ENCODE measurements at places on chromosomes 11 and 22.

DNA sequence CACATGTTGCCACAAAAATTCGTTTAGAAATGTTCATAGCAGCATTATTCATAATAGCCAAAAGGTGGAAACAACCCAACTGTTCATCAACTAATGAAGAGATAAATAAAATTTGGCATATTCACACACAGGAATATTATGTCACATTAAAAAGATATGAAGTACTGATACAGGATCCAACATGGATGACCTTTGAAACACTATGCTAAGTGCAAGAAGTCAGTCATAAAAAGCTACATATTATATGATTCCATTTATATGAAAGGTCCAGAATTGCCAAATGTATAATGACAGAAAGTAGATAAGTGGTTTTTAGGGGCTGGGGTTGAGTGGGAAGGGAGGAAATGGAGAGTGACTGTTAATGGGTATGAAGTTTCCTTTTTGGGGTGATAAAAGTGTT lies 9.0 kb downstream of the PRR5L start:
- no peak for DNase-seq

GRCh38 chr11:62544581-62545436 lies 1.8 kb downstream of the AHNAK start:
- DNase-seq: peak; percentile 69

DNA sequence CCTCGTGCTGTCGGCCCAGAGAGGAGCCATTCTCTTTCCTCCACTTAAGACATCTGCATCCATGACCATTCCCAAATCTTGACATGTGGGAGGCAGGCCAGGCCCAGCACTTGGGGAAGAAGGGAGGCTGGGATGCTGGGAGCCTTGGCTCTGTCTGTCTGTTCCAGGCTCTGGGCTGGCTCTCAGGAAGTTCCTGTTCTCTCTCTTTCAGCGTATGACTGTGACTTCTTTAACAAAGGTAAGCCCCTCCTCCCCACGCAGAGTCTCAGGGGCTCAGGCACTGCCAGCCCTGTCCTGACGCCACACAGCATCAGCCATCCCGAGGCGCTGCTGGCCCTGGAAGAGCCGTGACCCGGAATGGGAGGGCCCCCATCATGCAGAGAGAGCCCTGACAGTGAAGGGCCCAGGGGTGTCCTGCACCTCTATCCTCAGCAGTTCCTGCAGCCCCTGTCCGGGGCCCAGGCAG lies 52.4 kb downstream of the OTOG start:
- DNase-seq: peak; percentile 32

DNA sequence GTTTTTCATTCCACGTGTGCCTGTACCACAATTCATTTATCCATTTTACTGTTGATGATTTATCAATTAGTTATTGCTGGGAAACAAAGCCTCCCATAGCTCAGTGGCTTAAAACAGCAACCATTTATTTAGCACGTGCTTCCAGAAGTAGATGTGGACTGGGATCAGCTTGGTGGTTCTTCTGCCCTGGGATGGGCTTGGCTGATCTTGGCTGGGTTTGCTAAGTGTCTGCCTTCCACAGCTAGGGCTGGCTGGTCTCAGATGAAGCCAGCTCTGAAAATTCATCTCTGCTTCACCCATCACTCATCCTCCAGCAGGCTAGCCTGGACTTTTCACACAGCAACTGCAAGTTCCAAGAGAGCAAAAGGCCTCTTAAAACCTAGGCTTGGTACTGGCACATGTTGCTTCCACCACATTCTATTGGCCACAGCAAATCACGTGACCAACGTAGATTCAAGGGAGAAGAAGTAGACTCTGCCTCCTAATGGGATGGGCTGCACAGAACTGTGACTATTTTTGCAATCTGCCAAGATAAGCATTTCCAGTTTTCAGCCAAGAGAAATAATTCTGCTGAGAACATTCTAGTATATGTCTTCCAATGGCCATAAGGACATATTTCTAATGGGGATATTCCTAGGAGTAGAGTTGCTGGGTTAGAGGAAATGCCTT lies 124.9 kb downstream of the MN1 start:
- DNase-seq: no peak

DNA sequence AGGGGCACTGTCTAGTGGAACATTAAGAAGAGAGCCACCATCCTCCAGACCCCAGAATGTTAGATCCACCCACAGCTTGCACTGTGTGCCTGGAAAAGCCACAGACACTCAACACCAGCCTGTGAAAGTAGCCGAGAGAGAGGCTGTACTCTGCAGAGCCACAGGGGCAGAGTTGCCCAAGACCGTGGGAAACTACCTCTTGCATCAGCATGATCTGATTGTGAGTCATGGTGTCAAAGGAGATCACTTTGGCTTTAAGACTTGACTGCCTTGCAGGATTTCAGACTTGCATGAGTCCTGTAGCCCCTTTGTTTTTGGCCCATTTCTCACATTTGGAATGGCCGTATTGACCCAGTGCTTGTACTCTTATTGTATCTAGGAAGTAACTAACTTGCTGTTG lies 115.9 kb upstream of the CCDC179 start:
- DNase-seq: peak; percentile 43

GRCh38 chr11:128892866-128893565 lies 1.9 kb downstream of the KCNJ5 start:
- no peak for DNase-seq

DNA sequence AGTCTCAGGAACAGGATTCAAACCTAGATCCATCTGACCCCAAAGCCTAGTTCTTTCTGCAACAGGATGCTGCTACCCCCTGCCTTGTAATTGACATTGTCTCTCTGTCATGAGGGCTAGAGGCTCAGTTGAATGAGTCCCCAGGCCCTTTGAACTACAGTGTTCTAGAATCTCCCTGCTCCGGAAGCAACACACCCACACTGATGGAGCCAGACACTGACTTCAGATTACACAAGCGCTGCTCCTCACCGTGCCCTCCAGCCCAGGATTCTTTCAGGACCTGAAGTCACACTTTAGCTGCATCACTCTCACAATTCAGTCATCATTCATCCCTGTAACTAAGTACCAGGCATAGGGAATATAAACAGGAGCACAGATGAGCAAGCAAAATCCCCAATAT lies 69.6 kb downstream of the RAB30 start:
- DNase-seq: no peak

GRCh38 chr11:22508665-22509064 lies 117.0 kb downstream of the FANCF start:
- DNase-seq: no peak

- DNase-seq: no peak
These were observed 1.5 kb upstream of the ANKRD13D start for GRCh38 chr11:67287355-67288197.

DNA sequence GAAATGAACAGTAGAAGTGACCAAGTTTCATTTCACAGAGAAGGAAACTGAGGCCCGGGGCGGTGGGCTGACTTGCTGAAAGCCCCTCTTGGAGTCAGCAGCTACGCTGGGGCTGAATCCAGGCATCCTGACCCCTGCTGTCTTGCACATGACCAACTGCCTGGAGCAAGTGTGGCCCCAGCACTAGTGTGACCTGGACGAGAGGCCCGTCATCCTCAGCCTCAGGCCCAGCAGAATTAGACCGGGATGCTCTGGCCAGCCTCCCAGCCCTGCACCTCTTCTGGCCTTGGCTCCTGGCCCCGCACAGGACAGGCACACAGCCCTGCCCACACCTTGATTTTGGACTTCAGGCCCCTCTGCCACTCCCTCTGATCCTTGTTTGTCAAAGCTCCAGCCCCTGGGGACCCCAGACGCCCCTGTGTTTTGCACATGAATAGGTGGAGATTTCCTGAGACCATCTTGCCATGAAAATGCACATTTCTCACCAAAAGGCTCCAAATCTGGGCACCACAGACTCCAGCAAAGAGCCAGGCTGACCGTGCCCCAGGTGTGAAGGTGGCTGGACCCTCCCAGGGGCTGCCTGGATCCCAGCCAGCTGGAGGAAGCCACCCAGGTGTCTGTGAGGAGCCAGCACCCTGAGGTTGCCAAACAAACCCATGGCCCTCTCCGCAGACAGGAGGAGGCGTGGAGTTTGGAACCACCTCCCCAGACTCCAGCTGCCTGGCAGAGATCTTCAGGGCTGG lies 24.9 kb downstream of the FGF4 start:
- DNase-seq: no peak

- DNase-seq: no peak
These were observed 86.7 kb downstream of the OSBP2 start for GRCh38 chr22:30781271-30781875.

- DNase-seq: no peak
These were observed 18.8 kb upstream of the CDKN1C start for GRCh38 chr11:2904153-2905052.

- DNase-seq: no peak
These were observed 81.6 kb upstream of the SUSD2 start for GRCh38 chr22:24099666-24100065.

GRCh38 chr22:22462813-22463567 lies 45.6 kb downstream of the ZNF280B start:
- DNase-seq: no peak

- no peak for DNase-seq
These were observed 134.6 kb downstream of the PGR start for GRCh38 chr11:100994966-100995365.

GRCh38 chr11:104843150-104843836 lies 55.0 kb downstream of the CASP12 start:
- no peak for DNase-seq

DNA sequence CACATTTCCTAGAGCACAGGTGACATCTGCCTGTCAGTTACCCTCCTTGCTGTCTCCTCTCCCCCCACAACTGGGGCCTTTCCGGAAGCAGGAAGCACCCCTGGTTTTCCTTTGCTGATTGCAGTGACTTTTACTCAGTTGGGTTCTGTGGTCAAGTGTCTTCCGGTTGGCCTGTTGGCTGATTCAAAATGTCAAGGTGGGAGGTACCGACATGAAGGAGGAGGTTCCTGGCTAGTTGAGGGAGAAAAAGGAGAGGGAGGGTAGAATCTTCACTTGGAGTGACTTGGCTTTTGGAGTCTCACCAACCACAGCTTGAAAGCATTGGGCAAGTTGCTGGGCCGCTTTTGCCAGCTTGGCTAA lies 9.3 kb upstream of the ADAMTS15 start:
- no peak for DNase-seq

- no peak for DNase-seq
These were observed 18.3 kb upstream of the ZNRF3 start for GRCh38 chr22:28864878-28865596.

- no peak for DNase-seq
These were observed at the start of gene OSM for GRCh38 chr22:30266445-30267381. OSM (minus strand) TSS chr22:30266851; CDS start chr22:30266799, 52 bp downstream.

DNA sequence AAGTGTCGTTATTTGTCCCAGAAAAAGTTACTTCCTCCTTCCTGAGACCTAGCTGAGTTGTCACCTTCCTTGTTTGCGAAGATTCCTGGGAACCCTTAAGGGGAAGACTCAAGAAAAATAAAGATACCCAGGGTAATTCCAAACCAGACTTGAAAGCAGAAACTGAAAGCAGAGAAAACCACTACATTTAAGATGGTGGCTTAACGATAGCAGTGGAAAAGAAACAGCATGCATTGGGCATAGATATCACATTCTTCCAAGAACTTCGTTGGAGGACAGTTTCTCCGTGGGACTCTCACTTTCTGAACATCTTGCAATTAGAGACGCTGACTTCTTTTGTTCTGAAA lies 89.1 kb downstream of the FAM76B start:
- DNase-seq: no peak

- DNase-seq: no peak
These were observed 670 bp downstream of the SC5D start for GRCh38 chr11:121293288-121293594.

DNA sequence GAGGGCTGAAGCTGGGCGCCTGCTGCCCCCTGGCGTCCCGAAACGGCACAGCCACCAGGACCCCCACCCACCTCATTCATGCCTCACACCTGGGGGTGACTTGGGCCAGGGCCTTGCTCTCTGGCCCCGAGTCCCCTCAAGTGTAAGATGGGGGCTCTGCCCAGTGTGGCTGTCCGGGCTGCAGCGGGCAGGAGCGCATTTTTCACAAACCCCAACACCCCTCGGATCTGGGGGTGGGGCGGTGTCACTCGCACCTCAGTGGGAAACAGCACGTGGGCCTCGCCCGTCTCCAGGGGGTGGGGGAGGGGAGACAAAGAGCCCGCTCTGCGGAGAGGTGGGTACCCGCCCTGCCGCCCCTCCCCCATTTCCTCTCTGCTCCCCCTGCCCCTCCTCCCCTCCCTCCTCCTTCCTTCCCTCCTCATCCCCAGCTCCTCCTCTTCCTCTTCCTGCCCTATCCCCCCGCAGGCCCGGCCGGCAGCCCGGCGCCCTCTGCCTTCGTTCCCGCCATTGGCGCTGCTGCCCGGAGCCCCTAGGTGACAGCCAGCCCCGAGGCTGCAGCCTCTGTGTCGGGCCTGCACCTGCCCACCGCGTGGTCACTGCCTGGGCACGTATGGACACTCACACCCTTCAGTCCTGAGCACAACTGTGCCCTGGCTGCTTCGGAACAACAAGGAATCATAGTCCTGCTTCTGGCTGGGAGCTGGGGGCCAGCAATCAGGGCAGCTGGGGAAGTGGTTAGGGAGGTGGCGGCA lies 6.8 kb upstream of the CDKN1C start:
- peak; percentile 80 for DNase-seq

GRCh38 chr22:26553056-26553752 lies 36.7 kb downstream of the TPST2 start:
- DNase-seq: no peak

DNA sequence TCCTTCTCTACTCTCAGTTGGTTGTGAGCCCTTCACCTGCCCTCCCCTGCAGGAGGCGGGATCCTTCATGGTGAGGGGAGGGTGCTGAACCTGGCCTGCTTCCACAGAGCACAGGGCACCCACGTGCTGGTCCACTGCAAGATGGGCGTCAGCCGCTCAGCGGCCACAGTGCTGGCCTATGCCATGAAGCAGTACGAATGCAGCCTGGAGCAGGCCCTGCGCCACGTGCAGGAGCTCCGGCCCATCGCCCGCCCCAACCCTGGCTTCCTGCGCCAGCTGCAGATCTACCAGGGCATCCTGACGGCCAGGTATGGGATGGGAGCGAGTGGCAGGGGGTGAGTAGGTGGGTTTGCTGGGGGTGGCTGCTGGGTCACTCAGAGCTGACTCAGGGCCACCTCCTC lies 6.3 kb downstream of the SSH3 start:
- no peak for DNase-seq

DNA sequence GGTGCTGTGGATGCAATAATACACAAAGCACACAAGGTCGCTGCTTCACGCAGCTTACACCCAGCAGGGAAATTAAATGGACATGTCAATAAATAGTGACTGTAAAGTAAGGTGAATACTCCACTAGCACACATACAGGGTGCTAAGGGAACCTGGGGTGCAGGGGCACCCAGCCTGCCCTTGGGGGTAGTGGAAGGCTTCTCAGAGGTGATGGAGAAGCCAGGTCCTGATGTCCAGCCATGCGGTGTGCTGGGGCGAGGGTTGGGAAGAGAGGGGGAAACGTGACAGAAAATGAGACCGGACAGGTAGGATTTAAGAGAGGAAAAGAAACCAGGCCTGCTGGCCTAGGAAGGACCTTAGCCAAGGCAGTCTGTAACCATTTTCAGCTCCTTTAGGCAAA lies 200.5 kb downstream of the GRIK4 start:
- no peak for DNase-seq

GRCh38 chr11:45921561-45922424 lies 663 bp upstream of the LARGE2 start:
- DNase-seq: no peak
